Upper lobe of right lung (tissue), 1 donor: ENCODE measurements at places on chromosomes 11 and 22.

GRCh38 chr11:28257761-28258160, 149.6 kb downstream of the METTL15 start:
- no peak for DNase-seq

DNA sequence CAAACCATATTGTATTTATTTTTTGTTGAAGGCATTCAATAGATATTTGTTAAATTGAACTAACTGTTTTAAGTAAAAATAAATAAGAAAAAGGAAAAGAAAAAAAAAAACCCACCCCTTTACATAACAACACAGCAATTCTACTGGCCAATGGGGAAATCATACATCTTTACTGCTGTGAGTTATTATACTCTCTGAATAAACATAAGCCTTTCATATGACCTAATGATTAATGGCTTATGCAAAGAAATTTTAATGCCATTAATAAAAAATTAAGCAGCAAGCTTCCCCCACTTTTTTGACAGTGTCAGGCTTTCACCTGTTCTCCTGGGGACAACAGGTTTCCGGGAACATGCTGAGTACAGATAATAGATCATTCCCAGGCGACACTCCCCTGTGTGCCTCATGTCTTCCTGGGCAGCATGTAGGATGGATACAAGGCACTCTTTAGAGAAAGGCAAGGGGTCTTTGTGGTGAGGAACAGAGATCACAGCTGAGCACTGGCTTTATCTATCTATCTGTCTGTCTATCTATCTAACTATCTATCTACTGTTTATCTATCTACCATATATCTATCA, 676.0 kb downstream of the NTM start:
- DNase-seq: no peak

DNA sequence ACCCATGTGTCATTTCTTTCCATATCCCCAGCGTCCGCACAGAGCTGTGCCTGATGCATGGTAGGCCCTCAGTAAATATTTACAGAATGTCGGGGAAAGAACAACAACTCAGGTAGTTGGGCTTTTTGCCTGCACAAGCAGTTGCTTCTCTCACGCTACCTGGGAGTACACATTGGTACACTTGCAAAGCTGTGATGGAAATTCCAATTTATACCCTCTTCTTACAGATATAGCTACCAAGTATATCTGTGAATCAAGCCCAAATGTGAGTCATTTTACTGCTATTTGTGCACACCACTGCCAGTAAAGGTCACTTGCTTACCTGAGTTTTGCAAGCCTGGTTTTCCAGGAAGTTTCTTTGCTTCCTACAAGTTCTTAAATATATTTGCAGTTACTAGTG, 333.0 kb upstream of the NARS2 start:
- no peak for DNase-seq

- DNase-seq: no peak
Observed at GRCh38 chr22:20389288-20389687, 4.7 kb upstream of the ZNF74 start.

DNA sequence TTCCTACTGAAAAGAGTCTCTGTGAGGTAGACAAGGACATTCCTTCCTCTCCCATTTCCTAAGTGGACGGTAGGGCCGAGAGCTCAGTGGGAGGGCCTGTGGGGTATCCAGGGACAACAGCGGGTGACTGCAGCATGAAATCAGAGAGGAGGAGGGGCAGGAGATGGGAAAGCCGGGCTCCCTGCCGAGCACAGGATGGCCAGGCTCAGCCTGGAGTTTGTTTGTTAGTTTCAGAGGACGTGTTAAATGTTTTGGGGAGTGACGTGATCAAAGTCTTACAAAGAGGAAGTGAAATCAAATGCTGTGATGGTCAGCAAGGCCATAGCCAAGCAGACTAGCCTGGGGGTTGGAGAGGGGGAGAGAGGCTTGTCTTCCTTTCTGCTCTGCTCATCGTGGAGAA, 152.7 kb downstream of the ADAMTS15 start:
- no peak for DNase-seq

DNA sequence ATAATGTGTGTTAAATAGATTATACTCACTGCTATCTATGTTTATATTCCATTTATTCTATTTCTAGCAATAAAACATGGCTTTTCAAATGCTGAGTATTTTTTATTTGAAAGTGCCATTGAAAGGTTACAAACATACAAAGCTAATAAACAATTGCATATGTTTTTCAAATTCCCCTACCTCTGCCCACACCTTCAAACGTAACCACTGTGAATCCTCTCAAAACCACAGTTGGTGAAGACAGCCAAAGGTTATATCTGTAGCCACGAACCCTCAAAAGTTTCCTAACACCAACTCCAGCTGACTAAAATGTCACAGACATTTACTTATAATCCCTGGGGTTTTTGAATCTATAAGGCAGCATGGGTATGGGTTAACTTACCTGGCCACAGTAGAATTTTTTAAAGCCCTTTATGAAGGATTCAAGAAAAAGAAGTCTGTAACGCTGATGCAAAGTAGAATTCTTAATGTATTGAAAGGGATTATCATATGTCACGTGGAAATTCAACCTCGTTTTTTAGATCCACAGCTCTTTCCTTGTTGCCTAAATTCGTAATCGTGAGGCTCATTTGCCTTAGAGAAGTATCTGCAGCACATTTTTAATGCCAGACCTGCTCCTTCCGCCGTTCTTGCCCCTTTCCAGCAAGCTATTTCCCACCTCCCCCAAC, 122.5 kb upstream of the ZC3H12C start:
- no peak for DNase-seq
